Type B pancreatic cell (in vitro differentiated cells): ENCODE measurements at places on chromosomes 16 and 17. TPM values are rescaled to one million over a fixed set of nuclear protein-coding genes. Genes with fewer than 3 reads are reported as not detected.

Gene KRT9
- total RNA-seq, result 0.85 and 7.4 TPM in 2 replicates

Gene TCAP
- 1.5 and 2.4 TPM in 2 replicates for total RNA-seq

Gene KRT39
- 0.70 and 1.0 TPM in 2 replicates for total RNA-seq

Gene SLC25A39
- 137 and 169 TPM in 2 replicates for total RNA-seq

Gene KRTAP4-1
- total RNA-seq, result not detected in 2 replicates

Gene SLC16A6
- total RNA-seq, result 0.67 and 1.6 TPM in 2 replicates

Gene CFAP97D1
- not detected in 2 replicates for total RNA-seq

Gene OR1F1
- total RNA-seq, result 0.34 TPM in 1 of 2 replicates, not detected in the other

Gene PDILT
- total RNA-seq, result not detected in 2 replicates

Gene TTLL6
- total RNA-seq, result 2.8 and 3.5 TPM in 2 replicates

Gene NOD2
- total RNA-seq, result 0.12 and 0.31 TPM in 2 replicates

Gene SLC22A31
- total RNA-seq, result 2.9 and 5.3 TPM in 2 replicates

Gene TMEM220
- 3.8 and 7.6 TPM in 2 replicates for total RNA-seq

Gene C1QL1
- total RNA-seq, result 15.6 and 76.5 TPM in 2 replicates

Gene USP43
- 6.6 and 16.9 TPM in 2 replicates for total RNA-seq

Gene C17orf113
- 2.1 and 3.0 TPM in 2 replicates for total RNA-seq

Gene TNFRSF13B
- total RNA-seq, result not detected in 2 replicates

Gene GSDMA
- not detected in 2 replicates for total RNA-seq

Gene PLXDC1
- total RNA-seq, result 1.7 and 5.0 TPM in 2 replicates

Gene FN3K
- total RNA-seq, result 30.3 and 31.3 TPM in 2 replicates

Gene TBC1D3G
- total RNA-seq, result not detected in 2 replicates

Gene SLC5A10
- 0.19 TPM in 1 of 2 replicates, not detected in the other for total RNA-seq
